ENCODE measurements at places on chromosomes 11 and 22.

- DNase-seq, result no peak
Measured at GRCh38 chr11:90661233-90661632, 438.4 kb upstream of the CHORDC1 start.

DNA sequence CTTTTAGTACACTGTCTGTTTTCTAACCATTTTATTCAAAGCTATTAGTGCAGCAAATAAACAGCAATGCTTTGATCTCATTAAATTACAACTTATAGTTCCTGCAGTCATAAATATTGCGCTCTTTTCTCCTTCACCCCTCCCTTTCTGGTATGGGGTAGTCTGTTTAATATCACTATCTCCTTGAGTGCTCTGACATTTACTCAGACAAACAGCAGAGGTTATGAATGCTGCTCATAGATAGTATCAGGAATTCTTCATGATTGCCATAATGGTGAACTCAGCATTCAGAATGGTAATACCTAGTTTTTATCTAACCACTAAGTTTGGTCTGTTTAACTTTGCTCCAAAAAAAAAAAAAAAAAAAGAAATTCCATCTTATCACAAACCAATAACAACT is 87.4 kb downstream of the EIF3M start:
- DNase-seq, result no peak

DNA sequence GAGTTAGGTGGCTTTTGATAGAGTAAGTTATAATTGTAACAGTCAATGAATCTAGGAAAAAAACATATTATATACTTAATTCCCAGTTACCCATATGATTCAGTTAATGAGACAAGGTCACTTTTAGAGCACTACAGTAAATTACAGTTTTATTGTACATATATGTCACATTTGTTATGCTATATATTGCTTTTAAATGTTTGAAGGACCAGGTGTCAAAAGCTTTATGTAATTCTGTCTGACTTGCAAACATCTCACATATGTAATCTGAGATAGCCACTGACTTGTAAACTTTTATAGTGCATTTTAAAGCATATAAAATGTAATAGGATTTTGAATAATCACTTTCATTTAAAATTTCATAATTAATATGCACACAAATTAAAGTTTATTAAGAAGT is 36.7 kb upstream of the PDGFD start:
- DNase-seq, result no peak

GRCh38 chr11:44767421-44767820 is 40.7 kb downstream of the TSPAN18 start:
- DNase-seq, result no peak

DNA sequence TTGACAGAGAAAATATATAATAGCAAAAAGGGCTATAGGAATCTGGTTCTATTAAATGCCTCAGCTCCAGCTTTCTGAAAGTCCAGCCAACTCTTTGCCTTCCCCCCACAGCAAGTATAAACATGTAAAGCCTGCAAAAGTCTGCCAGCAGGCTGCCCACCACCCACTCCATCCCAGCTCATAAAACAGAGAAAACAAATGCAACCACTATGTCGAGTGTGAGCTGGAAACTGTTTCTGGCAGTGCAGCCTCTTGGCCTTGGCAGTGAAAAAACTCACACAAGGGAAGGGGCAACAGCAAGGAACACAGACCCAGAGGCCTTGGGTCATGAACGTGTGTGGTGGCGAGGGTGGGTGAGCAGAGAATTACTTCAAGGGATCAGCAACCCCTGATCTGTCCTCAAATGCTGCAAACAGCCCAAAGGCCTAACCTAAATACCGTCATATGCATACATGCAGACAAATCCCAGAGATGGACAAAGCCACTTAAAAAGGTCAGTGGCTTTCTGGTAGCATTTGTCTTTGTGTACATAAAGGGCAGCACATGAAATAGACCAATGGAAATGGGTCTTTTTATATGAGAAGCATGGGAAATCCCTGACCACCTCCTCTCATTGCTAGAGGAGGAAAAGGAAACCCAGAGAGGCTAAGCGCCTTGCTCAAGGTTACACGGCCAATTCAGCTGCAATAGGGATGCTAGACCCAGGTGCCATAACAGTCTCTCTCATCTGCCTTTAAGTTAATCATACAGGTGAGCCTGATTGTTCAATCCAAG is 74.8 kb downstream of the NAT10 start:
- peak; percentile 64 for DNase-seq

DNA sequence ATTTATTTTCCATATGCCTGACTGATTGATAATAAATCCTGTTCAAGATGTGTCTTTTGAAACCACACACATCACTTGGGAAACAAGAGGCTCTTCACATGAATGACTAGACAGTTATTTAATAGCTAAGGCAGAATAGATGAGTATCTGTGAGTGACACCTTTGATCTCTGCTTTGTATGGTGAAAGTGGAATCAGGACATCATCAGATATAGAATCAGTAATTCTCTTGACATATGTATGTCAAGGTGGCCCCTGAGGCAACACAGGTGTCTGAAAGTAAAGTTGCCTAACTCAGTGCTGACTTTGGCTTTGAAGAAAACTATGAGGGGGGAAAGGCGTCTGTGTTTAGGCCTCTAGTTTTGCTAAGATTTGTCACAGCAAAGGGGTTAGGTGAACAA is 11.5 kb upstream of the CASP4 start:
- no peak for DNase-seq

GRCh38 chr22:25419247-25420113 is 145.0 kb upstream of the GRK3 start:
- DNase-seq, result peak; percentile 96

DNA sequence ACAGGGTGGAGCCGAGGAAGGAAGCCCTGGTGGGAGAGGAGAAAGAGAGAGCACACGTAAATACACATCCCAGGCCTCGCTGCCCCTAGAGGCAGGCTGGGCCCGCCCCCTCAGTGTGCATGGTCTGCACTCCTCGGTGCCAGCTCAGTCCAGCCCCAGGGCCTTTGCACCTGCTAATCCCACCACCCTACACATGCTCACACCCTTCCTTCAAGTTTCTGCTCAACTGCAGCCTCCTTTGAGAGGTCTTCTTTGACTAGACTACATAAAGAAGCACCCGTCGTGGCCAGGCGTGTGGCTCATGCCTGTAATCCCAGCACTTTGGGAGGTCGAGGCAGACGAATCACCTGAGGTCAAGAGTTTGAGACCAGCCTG is 5.5 kb downstream of the IL2RB start:
- DNase-seq, result no peak

DNA sequence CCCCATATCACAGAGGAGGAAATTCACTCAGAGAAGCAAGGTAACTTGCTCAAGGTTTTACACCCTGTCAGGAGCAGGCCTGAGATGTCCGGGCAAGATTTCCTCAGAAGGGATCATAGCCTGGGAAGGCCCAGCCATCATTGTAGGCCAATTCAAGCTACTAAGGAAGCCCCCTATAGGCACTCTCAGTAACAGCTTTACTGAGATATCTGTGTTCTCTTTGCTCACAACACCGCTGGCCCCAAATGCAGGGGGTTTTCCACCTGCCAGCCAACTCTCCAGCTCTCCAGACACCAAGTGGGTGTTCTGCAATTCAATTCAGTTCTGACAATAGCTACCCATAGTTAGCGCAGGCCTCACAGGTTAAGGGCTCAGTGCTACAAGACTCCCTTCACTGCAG is 84.0 kb downstream of the SLC36A4 start:
- DNase-seq, result no peak

DNA sequence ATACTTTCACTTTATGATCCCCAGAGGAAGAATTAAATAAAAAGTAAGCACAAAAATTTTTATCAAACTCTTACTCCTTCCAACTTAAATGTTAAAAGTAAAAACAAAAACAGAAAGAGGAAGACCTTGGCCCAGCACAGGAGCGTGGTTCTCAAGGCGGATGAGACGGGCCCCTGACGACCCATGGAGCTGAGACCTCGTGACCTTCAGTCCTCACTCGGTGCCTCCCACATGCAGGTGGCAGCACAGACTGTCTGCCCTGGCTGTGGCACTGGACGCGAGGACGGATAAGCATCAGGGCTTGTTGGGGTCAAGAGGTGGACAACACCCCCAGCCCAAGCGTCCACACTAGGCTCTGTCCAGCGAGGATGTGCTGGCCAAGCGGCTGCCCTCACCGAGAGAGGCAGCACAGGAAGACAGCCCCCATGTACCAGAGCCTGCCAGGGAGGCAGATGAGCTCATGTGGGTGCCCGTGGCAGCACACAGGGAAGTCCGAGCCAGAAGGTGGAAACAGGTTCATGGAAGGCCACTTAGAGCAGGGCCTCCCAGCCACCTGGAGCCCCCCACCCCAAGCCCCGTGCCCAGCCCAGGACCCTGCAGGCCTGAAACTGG is 1389.8 kb downstream of the TBC1D22A start:
- DNase-seq, result no peak

- DNase-seq, result no peak
Measured at GRCh38 chr11:17036666-17037658, 22.7 kb upstream of the PLEKHA7 start.

- no peak for DNase-seq
Measured at GRCh38 chr11:33721984-33722383, 14.2 kb downstream of the CD59 start.

DNA sequence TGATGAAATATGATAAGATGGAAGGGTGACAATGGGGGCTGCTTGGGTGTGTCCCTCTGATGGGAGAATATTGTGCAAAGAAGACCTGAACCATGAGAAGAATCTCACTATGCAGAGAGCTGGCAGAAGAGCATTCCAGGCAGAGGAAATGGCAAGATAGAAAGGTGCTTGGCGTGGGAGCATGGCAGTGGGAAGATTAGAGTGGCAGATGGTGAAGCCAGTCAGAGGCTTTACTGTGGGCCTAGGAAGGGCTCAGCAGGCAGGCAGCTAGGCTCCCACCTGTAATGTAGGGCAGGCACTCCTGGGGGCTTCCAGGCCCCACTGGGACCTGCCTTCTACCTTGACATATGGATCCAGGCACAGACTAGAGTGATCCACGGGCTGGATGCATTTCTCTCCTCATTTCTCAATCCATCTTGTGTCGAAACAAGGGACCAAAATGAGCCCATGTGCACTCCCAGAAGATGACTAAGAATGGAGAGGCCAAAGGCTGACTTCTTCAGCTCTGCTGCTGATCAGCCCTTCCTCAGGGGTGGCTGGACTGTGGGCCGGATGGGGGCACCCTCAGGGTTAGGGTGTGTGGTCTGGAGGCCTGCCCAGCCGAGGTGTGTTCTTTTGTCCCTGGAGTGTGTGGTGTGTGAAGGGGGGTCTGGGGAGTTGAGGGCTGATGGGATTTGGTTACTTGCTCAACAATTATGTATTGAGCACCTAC is 88.3 kb downstream of the TSPAN18 start:
- peak; percentile 43 for DNase-seq

DNA sequence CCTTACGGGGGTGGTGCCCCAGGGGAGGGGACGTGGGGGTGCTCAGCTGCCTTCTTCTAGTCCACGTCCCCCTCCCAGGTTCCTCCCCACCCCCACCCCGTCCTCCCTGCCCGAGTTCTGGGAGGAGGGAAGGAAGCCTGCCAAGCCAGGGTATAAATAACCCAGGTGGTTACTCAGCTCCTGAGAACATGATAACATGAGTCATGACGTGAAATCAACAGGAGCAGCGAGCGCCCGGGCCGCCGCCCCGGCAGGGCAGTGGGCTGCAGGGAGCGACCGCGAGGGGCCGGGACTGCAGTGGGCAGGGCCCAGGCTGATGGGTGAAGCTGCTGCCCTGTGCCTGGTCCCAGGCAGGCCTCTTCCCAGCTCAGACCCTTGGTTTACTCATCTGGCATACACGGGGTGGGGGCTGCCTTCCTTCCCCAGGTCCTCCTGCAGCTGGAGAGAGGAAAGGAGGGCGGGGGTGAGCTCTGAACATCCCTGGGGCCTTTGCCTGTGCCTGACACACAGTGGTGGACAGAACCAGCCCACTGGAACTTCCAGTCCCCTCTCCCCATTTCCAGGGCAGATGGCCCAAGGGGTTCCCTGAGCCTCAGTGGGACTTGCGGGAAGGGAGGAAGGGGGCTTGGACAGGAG is 8.8 kb upstream of the PDGFB start:
- no peak for DNase-seq

- DNase-seq, result peak; percentile 79
Measured at GRCh38 chr11:60378354-60378753, at the start of gene MS4A7. Gene MS4A7 (plus strand): TSS chr11:60378532. CDS start chr11:60383142, 4,610 bp downstream.

DNA sequence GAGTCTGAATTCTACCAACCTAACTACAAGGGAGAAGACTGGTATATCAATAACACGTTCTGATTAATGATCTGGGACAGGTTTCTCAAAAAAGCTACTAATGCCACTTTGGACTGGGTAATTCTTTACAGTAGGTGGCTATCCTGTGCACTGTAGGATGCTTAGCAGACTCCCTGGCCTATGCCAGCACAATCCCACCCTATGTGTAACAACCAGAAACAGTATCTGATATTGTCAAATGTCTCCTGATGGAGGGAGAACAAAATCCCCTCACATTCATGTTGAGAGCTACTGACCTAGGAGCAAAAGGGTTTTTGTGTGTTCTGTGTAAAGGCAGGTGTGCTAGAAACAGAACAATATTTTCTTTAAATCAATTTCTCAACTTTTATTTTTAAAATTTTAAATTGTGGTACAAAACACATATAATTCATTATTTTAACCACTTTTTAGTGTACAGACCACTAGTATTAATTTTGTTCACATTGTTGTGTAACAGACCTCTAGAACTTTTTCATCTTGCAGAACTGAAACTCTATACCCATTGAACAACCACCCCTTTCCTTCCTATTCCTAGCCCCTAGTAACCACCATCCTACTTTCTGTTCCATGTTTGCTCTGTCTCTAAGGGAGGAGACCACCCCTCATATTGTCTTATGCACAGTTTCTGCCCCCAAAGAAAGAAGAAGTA is 2.1 kb upstream of the MS4A6A start:
- no peak for DNase-seq

DNA sequence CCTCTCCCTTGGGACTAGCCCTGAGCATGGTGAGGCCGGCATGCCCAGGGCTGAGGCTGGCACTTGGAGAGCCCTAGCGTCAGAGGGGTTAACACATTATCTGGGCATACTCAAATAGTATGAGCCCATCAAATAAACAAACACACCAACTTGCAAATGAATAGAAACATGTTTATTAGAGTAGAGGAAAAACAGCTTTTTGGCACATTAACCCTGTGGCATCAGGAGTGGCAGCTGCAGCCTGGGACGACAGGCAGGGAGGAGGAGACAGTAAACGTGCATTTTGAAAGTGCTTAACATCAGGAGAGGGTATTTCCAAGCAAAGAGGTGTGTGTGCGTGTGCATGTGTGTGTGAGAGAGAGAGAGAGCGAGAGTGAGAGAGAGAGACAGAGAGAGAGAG is 684.9 kb downstream of the NTM start:
- no peak for DNase-seq

- no peak for DNase-seq
Measured at GRCh38 chr11:47392546-47393162, 14.3 kb upstream of the SPI1 start.

DNA sequence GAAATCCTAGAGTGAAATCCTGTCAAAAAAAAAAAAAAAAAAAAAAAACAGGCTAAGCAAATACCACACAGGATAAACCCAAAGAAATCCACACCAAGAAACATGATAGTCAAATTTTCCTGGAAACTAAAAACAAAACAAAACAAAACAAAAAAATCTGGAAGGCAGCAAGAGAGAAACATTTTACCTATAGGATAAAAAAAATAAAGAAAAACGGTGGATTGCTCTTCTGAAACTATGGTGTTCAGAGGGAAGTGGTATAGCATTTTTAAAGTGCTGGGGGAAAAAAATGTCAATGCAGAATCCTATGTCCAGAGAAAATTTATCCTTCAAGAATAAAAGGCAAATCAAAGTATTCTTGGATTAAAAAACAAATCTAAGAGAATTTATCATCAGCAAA is 41.6 kb upstream of the CBX7 start:
- no peak for DNase-seq

- peak; percentile 12 for DNase-seq
Measured at GRCh38 chr11:69500285-69501120, 19.0 kb downstream of the LINC01488 start.

Data from suppressor macrophage treated with lipopolysaccharide for 1 hour (primary cell).